Activated T-helper 17 cell treated with anti-CD3 and anti-CD28 coated beads, Interleukin-2, amount 50 U/mL, for 72 hours (primary cell): ENCODE measurements at places on chromosomes 1 and 21. TPM values are rescaled to one million over a fixed set of nuclear protein-coding genes. Genes with fewer than 3 reads are reported as not detected.

VASH2 gene
- 0.52 TPM for total RNA-seq

DNA sequence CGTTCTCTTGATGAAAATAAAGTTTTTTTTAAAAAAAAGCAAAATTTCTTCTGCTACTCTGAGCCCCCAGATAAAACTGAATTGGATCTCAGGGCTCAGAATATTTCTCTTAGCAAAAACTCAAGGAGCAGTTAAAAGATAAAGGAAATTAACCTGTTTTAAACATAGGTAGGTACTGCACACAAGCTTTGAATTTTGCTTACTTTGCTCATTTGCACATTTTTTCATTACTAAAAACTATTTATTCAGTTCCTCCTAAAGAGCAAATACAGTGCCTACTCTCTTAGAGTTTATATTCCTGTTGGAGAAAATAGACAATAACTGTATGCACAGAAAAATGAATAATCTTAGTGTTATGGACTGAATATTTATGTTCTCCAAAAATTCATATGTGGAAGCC lies 13.0 kb upstream of the TNFSF4 start:
- no peak for ATAC-seq

DNA sequence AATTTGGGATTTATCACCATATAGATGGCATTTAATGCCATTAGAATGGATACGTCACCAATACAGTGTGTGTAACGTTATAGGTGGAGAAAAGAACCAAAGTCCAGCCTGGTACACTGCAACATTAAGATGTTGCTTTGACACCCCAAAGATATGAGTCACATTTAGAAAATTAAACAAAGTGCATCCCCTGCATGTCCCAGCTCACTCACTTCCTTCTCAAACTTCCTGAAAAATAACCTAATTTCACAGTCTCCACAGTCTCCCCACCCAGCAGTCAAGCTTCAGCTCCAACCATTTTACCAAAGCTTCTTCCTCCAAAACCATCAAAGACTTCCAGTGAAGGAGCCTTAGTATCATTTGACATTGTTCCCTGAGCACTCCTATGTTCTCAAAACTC lies 111.9 kb downstream of the OMA1 start:
- ATAC-seq: no peak

GRCh38 chr1:7705908-7706216 lies 65.2 kb upstream of the VAMP3 start:
- ATAC-seq: no peak

DNA sequence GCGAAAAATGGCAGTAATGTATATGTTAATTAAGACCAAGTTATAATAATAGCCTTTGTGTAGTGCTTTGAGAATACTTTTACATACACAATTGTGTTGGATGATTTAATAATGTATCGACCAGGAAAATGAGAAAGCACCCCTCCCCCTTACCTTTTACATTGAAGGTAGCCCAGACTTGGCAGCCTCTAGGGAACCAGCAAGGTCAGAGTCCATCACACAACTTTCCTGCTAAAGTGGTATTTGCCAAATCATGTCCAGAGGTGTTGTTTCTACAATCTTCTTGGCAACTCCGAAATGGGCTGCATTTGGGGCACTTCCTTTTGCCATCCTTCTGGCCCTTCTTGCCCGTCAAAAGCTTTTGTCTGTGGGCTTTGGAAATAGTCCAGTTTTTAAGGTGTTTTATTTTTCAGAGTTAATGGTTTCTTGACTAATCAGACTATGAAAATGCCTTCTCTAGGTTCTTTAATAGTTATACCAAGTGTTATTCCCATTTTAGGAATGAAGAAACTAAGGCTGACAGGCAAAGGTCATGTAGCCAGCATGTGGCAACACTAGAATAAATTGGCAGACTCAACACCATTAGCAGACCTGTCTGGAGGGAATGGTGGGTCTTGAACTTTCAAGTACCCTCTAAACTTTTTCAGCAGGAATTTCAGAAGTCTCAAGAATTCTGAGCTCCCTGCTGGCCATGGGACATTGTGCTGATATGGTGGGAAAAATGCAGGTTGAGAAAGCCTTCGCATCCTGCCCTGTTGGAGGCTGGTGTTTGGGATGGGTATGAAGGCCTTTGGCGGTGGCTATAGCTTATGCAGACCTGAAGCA lies 6.8 kb downstream of the ATP1A1 start:
- no peak for ATAC-seq

GRCh38 chr1:116911779-116912469 lies 2.2 kb downstream of the PTGFRN start:
- ATAC-seq: no peak

DNA sequence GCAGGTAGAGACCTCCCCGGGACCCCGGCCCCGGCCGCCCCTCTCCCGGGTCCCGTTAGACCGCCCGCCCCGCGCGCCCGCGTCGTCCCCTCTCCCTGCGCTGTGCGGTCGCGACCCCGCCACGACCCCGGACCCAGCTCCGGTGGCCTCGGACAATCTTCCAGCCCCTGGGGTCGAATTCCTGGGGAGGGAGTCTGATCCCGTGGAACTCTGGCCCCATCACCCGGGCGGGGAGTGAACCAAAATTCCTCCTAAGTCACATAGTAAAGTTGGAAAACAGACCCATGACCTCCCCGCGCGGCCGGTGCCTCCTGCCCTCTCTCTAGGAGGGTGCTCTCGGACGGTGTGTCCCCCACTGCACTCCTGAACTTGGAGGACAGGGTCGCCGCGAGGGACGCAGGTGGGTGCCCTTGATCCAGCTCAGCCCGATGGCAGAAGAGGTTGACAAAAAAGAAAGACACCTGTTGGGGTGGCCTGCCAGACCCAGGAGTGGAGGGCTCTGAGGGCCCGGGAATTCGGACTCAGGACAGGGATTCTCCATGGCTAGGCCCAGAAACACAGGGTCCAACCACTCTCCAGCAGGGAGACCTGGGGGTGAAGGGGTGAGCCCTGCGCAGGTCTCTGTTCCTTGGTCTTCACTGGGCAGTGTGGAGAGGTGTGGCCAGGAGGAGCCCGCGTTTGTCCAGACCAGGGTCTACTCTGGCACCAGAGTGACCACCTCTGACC lies 451 bp downstream of the ADAMTSL4 start:
- no peak for ATAC-seq

- ATAC-seq: peak; percentile 8
Observed at GRCh38 chr1:206924592-206925105, 2.9 kb upstream of the FCMR start.
